ENCODE measurements at places on chromosomes 1 and 21.
A peak's percentile ranks its signal among the peaks of the same experiment; 100 is the strongest.

- no peak for DNase-seq
These were observed 13.4 kb downstream of the PLA2G2F start for GRCh38 chr1:20152599-20152930.

DNA sequence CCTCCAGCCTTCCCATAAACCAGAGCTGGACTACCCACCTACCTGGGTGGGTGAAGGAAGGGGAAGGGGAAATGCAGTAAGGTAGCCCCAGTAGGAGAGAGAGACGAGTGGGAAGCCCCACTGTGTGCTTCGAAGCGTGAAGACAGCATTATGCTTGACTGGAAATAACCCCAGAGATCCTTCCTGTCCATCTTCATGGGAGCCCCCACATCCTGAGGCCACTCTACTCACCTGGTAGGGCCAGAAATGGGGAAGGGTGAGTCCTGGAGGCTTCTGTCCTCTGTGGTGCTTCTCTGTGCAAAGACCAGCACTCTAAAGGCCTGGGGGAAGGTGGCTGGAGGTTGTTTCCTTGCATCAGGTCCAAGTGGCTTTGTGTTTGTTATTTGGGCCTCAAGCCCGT, 10.0 kb upstream of the RASSF5 start:
- no peak for DNase-seq

DNA sequence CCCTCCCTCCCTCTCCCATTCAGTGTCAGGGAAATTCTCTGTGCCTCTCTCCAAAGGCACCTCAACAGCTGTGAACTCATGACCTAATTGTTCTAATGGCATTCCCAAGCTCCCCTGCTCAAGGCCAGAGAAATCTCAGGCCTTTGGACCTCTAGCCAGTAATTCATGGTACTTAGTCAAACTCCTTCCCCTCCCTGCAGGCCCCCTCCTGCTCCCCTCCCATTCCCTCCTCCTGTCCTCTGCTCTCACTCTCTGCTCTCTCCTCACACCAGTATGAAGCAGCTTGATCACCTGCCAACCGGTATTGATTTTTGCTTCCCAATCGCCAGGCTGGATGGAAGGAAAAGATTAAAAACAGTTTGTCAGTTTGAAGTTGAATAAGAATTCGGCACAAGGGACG, 370.5 kb upstream of the PBX1 start:
- no peak for DNase-seq

DNA sequence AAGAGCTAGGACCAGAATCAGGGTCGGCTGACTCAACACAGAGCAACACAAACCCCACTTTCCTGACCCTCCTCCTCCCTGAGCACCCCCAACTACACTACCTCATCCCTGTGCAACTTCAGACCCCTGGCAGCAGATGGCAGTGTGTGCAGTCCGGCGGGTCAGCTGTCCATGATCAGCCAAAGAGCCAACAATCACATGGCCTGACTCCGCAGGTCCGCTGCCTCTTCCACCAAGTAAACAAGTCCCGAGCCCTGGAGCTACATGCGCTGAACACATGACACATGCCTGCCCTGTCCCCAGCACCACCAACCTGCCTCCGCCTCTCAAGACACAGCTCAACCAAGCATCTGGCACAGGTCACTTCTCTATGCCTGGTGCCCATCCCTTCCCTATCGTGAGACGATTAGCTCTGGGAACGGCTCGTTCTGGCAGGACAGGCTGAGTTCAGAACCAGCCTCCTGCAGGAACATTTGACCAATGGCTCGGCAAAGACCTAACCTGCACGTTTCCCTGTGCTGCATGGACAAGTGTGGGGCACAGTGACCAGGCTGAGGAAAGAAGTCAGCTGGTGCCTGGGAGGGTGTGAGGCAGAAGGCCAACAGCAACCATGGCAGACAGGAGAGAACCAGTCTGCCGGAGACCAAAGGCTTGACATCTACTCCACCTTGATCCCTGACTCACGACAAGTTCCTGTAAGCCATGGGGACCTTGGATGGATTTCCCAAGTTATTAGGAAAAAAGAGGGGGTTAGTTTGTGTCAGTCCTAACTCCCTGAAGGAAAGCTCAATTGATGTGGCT, 60.3 kb downstream of the CD46 start:
- no peak for DNase-seq

DNA sequence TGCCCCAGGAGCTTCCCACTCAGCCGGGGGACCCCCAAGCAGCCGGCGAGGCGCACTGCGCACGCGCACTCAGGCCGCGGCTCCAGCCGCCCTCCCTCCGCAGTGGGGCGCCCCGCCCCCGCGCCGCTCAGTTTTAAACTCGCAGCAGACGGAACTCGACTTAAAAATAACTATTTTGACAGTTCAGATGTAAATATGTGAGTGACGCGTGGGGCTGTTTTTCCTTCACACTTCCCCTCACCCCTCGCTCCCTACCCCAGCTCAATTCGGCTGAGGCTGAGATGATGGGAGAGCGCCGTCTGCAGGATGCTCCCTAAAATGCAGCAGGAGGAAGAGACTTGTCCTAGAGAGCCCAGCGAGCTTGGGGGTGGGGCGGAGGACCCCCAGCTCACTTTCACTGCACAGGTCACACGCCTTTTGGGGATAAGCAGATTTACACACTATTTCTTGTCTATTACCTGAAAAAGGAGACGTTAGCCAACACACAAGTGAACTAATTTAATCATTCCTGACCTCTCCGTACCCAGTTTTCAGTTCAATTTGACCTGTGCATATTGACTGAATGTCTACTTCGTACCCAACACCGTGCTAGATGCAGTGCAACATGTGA, 8.9 kb upstream of the LEMD1 start:
- DNase-seq = peak; percentile 38

- no peak for DNase-seq
These were observed 343.0 kb downstream of the USP25 start for GRCh38 chr21:16072737-16073136.

DNA sequence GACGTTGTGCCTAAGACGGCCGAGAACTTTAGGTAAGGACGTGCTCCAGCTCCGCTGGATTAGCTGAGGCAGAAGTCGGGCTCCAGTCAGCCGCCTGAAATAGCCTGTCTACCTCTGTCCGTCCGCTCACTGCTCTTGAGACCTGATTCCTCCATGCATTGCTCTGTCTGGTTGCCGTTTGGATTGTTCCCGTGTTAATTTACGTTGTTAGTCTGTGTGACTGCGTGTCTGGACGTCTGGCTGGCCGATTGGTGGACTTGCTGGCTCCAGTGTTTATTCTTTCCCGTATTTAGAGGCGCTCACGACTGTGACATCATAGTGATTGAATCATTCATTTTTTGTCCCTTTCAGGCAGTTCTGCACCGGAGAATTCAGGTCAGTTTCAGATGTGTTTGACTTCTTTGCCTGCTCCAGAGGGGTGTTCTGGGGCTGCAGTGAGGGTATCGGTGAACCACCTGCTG, 684 bp downstream of the PPIH start:
- DNase-seq = no peak

DNA sequence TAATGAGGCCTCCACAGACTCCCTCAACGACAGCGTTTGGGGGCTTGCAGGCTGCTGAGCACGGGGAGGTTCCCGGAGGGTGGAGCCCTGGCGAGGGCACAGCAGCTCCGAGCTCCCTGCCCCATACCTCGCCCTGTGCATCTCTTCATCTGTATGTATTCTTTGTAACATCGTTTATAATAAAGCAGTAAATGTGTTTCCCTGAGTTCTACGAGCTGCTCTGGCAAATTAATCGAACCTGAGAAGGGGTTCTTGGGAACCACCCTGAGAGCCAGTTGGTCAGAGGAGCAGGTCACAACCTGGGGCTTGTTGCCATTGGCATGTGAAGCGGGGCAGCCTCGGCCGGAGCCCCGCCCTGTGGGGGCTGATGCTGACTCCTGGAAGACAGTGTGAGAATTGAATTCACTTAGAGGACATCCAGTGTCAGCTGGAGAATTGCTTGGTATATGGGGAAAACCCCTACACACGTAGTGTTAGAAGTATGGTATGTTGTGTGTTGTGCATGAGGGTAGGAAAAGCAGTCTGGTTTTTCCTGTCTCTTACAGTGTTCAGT, 11.5 kb downstream of the SLC37A1 start:
- DNase-seq = no peak

GRCh38 chr1:9246841-9247785, 12.5 kb downstream of the H6PD start:
- DNase-seq = no peak

GRCh38 chr1:162625679-162626078, 6.6 kb upstream of the DDR2 start:
- no peak for DNase-seq

DNA sequence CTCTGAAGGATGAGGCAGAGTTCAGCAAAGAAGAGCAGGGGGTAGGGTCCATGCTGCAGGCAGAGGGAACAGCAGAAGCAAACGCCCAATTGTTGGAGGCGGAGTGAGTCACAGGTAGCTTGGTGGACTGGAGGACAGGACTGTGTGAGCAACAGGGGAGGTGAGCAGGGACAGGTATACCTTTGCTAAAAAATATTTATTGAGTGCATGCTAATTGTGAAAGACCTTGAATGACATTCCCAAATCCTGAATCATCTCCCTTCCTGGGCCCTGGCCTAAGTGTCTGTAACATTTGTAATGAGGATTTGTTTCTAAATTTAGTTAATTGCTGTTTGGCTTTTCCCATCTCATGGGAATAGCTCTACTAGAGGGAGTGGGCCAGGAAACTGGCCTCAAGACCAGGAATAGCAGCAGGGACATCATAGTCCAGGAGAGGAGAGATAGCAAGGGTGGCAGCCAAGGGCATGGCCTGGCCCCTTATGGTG, 123.7 kb downstream of the FOXD2 start:
- DNase-seq = no peak

GRCh38 chr1:221045842-221046831, 166.9 kb downstream of the HLX start:
- peak; percentile 22 for DNase-seq

GRCh38 chr1:111943846-111944749, 45.4 kb downstream of the KCND3 start:
- DNase-seq = no peak

DNA sequence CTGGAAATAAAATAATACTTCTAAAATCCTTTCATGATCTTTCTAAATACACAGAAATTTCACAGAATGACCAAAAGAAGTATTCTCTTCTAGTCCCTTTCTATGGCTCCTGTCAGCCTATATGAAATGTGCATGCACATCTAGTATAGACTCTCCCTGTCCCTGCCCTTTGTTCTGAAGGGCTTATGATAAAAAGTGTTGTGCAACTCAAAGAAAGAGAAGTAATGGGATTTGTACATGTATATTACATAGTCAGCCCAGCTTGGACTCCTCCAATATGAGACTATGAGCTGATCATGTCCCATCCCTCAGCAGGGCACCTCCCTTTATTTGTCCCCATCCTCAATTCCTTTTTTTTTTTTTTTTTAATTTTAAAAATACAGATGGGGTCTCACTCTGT, 42.1 kb upstream of the LAX1 start:
- no peak for DNase-seq

DNA sequence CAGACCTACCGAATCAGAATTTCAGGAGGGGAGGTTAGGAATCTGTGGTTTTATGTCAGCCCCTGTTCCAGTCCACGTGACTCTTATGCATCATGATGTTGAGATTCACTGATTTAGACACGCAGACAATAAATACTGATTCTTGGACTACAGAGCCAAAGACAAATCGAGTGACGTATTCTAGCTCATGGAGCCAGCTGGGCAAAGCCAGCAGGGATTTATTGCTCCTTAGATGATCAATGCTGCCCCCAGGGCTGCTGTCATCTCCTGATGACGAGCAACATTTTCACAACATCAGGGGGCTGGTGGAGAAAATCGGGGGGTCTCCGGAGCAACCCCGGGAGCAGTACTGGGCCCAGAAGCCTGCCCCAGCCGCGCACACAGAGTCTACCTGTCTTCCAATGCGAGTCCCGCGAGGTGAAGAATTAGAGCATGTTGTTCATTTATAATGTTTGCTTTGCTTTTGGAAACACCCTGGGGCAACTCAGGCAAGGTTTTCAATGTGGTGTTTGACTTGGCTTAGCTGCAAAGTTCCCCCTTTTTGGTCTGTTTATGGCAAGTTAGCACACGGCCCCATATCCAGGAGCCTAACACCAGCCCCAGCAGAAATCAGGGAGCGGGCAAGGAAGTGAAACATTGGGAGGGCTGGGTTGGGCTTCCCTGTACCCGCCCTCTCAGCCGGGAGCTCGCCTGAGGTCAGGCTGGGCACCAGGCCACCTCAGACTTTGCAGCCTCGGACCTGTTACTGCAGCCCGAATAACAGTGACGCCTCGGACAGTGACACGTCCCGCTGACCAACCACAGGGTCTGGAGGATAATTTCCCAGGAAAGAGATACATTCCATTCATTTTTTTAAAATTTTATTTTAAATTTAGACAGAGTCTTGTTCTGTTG, 19.9 kb upstream of the CLDN14 start:
- DNase-seq = no peak

Measured in hematopoietic multipotent progenitor cell treated with erythropoietin and hydrocortisone succinate and interleukin-3 and kit ligand, for 8 days (in vitro differentiated cells).